ENCODE measurements at places on chromosomes 3 and 15.

DNA sequence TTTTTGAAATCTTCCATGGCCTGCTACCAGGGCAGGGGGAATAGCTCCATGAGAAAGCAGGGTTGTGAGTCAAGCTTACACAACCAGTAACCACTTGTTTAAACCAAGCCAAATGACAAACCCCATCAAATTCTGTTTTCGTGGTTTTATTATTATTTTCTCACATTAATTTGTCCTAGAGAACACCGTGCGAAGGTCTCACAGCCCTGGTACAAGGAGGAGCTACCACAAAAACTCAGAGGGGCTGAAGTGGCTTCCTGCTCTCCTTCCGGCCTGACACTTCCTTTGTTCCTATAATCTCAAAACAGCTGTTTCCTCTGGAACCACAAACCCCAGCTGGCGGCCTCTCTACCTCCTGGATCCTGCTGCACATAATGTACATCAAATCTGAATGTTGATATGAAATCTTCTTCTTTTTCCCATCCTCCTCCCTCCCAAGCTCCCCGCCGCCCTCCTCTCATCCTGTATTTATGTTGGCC, 375.9 kb downstream of the MCTP2 start:
- no peak for DNase-seq

DNA sequence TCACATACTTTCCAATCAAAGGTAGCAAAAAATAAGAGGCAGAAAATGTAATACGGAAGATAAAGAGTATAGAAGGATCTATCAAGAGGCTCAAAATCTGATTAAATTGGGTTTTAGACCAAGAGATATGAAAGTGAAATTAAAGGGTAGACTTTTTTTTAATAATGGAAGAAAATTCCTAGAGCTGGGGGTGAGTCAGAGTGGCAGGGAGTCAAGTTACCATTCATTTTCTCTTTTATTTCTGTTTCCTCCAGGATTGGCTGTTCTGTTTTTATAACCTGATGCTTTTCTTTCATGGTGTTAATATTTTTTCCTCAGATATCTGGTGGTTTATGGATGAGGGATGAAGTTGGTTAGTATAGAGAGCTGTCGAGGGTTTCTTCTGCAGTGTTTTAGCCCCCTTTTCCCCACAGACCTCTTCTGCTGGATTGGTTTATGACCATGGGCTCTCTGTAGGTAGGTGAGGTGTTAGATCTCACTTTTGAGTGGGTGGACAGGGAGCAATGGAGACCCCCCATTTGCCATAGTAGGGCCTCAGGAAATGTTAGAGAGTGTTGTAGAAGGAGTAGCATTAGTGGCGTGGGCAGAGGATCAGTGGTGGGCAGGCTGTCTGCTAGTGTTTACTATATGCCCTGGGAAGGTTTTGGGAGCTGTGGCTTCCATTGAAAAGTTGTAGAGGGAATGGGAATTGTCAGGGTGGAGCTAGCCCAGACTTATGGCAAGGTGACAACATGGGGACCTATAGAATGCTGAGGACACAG, 201.6 kb upstream of the GOLGA6L4 start:
- no peak for DNase-seq

- no peak for DNase-seq
These were observed 240.8 kb upstream of the ZPLD1 start for GRCh38 chr3:102194001-102194400.

DNA sequence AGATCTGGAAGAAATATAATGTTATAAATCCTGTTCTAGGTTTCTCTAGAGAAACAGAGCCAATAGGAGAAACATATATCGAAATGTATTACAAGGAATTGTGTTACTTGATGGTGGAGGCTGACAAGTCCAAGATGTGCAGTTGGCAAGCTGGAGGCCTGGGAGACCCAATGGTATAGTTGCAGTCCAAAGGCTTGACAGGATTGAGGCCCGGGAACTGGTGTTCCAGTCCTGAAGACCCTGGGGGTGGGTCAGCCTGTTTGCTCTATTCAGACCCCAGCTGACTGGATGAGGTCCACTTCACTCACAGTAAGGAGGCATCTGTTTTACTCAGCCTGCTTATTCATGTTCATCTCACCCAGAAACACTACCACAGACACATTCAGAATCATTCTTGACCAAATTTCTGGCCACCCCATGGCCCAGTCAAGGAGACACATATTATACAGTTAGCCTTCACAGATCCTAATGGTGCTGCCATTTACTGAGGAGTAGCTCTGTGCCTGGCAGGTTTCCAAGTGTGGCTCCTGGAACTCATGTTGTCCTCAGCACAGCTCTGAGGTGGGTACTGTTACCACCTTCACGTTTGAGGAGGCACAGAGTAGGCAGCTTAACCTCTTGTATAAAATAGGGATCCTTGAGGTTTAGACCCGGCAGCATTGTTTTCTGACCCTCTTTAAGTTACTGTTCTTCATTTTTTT, 3.7 kb downstream of the TRAK1 start:
- no peak for DNase-seq

DNA sequence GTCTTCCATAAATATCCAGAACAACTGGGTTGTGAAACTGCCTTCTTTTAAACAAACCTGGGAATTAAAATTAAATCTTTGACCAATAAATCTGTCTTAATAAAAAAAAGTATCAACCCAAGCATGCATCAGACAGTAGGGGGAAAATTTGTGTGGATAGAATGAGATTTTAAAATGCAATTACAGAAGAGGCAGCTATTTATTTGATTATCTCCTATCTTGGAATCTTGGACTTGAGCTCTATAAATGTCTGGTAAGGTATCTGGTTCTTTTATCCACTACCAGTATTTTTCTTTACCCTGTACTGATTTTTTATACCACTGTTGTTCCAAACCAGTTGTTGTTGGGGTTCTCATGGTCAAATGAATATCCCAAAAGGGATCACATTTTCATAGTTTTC, 157.6 kb upstream of the VEPH1 start:
- DNase-seq, result no peak

- no peak for DNase-seq
These were observed 49.2 kb downstream of the GLCE start for GRCh38 chr15:69209661-69210060.

DNA sequence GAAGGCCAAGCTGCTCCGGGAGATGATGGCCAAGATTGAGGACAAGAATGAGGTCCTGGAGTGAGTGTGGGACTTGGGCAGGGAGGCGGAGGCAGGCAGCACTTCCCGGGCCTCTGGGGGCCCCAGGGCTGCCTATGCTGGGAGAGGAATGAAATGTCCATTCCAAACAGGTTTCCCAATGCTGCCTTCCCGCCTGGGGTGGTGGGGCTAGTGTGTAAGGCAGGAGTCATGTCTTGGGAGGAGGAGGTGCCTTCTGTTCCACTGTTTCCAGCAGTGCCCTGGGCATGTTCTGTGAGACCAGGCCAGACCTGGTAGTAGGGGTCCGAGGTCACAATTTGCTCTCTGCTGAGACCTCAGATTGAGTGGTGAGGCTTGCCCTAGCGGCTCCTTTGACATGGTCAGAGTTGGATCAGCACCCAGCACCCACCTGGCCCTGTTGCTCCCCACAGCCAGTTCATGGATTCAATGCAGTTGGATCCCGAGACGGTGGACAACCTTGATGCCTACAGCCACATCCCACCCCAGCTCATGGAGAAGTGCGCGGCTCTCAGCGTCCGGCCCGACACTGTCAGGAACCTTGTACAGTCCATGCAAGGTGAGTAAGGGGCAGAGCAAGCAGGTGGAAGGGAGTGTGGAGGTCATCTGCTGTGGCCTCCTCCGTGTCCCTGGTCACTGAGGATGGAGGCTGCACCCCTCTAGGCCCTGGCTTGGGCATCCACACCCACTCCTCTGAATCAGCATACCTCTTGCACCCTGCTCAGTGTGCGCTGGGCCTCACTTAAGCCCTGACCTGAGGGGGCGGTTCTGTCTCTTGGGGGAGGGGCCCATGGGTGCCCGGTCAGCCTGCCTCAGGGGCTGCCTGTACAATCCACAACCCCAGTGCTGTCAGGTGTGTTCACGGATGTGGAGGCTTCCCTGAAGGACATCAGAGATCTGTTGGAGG, 27.3 kb downstream of the PTPN23 start:
- DNase-seq, result no peak

DNA sequence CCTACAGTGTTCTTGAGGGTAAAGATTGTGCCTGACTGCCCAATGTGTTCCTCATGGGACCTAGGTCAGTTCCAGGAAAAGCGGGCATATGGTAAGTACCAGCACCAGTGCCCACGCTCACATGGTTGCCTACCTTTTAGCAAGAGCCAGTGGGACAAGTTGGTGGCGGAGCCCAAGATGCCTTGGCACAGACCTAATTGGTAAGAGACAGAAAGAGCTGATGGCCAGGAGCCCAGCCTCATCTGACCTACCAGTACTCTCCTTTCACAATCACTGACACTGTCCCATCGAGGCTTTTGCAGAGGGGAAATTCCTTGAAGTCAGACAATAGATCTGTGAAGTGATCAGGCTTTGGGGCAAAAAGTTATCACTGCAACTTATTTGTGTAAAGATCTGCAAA, 98.4 kb upstream of the BCL6 start:
- no peak for DNase-seq

GRCh38 chr3:52068055-52068571, 11.7 kb upstream of the DUSP7 start:
- no peak for DNase-seq

GRCh38 chr3:122975163-122975923, 52.2 kb downstream of the SEMA5B start:
- DNase-seq, result no peak

- DNase-seq, result no peak
These were observed 64.5 kb downstream of the TRAT1 start for GRCh38 chr3:108887121-108887520.

DNA sequence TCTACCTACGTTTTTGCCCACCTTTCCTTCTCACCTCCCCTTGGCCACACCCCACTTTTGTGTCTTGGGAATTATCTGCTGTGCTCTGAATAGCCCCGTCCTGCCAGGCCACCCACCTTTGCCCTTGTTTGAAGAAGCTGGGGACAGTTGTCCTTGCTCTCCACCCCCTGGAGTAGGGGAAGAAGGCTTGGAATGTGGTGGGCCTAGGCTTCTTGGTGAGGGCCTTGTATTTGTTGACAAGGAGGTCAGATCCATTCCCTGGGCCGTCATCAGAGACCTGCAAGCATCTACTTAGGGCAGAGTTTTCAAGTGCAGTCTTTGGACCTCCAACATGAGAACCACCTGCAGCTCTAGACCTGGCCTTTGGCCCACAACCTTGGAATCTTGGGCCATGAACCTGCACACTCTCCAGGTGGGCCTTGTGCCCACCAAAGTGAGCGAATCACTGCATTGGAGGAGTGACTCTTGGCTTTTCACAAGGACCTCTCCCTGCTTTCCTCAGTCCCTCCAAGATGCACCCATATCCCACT, 160.6 kb downstream of the APBA2 start:
- no peak for DNase-seq

DNA sequence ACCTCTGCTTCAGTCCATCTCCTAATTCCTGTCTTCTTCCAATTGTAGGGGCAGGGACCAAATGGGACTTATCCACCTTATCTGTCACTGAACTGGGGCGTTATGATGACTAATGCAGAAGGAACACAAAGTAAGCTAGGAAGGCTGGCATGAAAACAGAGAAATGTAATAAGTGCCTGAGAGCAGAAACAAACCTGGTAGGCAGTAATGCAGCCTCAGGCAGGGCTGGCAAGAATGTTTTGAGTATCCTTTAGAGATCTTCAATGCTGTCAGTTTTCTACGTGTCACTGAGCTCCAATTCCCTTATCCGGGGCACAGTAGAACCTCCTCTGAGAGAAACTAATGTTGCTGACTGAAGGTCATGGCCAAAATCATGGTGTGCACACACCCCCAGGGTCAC, 246.2 kb upstream of the TBL1XR1 start:
- DNase-seq, result peak; percentile 48

DNA sequence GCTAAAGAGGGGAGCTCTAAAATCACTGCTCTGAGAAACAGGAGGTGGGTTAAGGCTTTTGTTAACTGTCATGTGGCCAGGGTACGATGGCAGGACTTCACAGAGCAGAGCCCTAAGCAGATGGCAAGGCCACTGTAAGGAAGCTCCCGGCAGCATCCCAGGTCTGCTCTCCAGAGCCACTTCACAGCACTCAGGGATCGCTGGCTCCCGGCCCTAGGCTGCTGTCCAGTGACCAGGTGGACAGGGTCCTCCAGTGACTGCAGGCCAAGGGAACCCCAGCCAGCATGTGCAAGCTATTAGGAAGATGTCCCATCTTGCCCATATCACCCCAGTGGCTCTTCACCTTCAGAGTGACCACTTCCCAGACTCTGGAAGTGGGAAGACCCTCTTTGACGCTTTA, 10.4 kb downstream of the TMEM41A start:
- DNase-seq, result no peak

- peak; percentile 5 for DNase-seq
These were observed 230.7 kb downstream of the BBX start for GRCh38 chr3:107753494-107753893.

GRCh38 chr3:98269846-98270245, 5.8 kb downstream of the OR5H6 start:
- no peak for DNase-seq

GRCh38 chr3:17132286-17133115, 247.7 kb downstream of the PLCL2 start:
- no peak for DNase-seq

DNA sequence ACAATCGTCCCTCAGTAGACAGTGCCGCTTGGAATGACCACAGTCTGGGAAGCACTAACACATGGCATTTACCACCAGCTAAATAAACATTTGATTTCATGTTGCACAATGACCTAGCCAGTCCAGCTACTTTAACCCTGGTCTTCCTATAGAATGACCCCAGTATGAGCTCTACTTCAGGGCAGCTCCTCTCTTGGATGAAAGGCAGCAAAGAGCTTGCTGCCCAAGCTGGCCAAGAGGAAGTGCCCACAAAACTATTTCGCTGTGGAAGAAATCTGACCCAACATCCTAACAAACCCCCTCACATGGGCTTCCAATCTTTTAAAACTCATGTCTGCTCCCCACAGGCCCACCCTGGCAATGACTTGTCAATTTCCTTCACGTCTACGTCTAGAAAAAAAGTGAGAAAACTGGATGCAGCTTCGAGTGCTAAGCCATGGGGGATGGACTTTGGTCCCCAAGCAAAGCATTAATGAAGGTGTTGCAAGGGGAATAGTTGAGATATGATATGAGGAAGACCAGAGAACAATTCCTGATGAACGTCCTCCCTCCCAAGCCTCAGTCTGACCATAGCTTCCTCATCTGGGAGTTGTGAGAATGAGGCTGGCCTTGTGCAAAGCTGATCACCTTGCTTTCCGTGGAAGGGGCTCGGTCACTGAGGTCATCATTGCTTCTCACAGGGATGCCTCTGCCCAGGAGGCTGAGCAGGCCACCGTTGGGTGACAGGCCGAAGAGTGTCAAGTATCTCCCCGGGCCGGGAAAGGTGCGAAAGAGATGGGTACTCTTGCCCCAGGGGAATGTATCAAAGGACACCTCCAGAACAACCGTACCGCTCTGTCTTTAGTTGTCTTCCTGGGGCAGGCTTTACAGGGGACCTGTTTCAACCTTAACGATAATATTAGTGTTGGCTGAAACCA, 964 bp downstream of the SLC25A20 start:
- no peak for DNase-seq

DNA sequence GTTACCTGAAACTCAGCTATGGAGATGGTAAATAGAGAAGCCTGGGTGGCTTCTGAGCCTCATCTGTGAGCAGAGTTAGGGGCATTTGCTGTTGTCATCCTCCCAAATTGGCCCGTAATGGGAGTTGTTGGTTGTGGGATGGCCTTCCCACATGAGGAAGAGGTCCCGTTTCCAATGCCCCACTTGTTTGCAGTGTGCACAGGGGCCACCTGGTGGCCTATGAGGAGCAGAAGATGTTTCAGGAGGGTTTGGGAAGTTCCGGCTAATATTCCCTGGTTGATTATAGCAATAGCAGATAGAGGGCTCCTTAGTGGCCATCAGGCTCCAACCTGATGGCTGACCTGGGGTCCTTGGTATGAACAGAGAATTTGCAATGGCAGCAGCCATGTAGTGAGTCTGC, 1546.5 kb downstream of the OTOL1 start:
- DNase-seq, result no peak

GRCh38 chr15:30030345-30030744, 52.4 kb upstream of the GOLGA8J start:
- no peak for DNase-seq

Measured in SW480 (cell line).